Sigmoid colon (tissue), 7 donors: ENCODE measurements at places on chromosomes 7 and 10. TPM values are rescaled to one million over a fixed set of nuclear protein-coding genes. Genes with fewer than 3 reads are reported as not detected.
A peak's percentile ranks its signal among the peaks of the same experiment; 100 is the strongest.

DNA sequence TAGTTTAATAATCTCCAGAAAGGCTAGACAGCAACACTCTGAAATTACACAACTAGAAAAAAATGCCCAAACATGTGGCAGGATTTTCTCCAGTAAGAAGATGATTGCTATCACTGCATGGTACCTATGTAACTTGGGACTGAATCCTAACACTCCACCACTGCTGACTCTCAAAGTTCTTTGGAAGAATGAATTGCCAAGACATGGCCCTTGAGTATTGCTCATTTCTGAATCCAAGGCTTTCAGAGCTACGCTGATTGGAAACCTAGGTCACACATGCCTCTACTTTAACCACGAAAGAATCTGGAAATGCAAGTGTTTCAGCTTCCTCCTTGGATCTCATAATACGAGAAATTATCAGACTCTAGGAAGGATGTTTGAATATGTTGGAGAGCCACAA, 167.5 kb upstream of the CELF2 start:
- H3K4me1 ChIP-seq, result no peaks in the 10 kb centered on the region
- H3K36me3 ChIP-seq, result no peaks in the 10 kb centered on the region
- H3K4me3 ChIP-seq, result no peak overlapping the region
- H3K27ac ChIP-seq, result no peak overlapping the region

DNA sequence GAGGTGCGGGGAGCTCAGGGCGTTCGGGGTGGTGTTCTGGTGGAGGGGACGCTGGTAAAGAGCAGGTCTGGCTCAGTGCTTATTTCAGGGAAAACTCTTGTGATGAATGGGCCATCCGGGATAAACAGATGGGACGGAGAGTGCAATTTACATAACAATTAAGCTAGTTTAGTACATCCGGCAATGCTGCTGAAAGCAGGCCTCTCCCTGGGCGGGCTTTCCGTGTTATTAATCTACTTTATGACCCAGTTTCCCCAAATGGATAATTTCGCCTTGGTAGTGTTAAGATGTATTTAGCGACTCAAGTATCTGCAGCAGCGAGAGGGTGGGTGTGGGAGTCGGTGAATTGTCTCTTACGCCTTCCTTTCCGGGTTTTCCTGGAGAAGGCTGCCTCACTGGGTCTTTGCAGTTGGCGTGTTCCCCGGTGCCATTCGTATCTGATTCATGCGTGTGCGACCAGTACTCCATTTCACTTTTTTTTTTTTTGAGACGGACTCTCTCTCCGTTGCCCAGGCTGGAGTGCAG, 25.2 kb downstream of the FOXK1 start:
- no peaks in the 10 kb centered on the region for H3K27me3 ChIP-seq
- H3K27ac ChIP-seq, result peak overlapping the region; percentile 65
- H3K4me1 ChIP-seq, result peaks cover 53% of the 10 kb centered on the region
- no peaks in the 10 kb centered on the region for H3K36me3 ChIP-seq

PHKG1 gene
- 5.6 TPM for total RNA-seq

GRCh38 chr10:34231441-34232180, 583.5 kb downstream of the PARD3 start:
- no peaks in the 10 kb centered on the region for H3K4me1 ChIP-seq
- no peak overlapping the region for H3K4me3 ChIP-seq
- H3K36me3 ChIP-seq, result no peaks in the 10 kb centered on the region
- H3K27ac ChIP-seq, result no peak overlapping the region

VWDE gene
- total RNA-seq, result 0.27 TPM

DNA sequence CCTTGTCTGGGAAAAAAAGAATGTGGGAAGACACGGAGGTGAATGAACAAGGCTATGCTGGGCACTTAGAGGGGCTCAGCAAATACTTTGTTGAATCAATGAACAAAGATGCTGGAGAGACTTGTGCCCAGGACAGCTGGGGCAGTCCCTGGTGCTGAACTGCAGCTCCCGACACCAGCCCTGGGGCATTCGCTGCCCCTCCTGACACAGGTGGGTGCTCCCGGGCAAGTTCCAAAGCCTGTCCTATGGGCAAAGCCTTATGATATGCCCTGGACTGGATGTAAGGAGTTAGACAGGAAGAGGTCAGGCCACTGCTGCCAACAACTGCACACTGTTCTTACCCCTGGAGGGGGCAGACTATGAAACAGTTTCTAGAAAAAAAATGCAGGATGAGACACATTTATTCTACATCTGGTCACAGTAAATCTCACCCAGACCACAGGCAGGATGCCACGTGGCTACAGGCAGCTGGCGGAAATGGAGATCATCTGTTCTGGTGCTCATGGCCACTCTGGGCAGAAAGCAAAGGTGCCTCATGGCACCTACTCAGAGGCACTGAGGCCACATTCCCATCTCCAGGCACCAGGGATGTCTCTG, 21.9 kb upstream of the FRAT2 start:
- H3K4me1 ChIP-seq, result no peaks in the 10 kb centered on the region
- no peak overlapping the region for H3K4me3 ChIP-seq
- no peak for DNase-seq
- H3K36me3 ChIP-seq, result peaks cover 15% of the 10 kb centered on the region
- no peak overlapping the region for H3K27ac ChIP-seq

DNA sequence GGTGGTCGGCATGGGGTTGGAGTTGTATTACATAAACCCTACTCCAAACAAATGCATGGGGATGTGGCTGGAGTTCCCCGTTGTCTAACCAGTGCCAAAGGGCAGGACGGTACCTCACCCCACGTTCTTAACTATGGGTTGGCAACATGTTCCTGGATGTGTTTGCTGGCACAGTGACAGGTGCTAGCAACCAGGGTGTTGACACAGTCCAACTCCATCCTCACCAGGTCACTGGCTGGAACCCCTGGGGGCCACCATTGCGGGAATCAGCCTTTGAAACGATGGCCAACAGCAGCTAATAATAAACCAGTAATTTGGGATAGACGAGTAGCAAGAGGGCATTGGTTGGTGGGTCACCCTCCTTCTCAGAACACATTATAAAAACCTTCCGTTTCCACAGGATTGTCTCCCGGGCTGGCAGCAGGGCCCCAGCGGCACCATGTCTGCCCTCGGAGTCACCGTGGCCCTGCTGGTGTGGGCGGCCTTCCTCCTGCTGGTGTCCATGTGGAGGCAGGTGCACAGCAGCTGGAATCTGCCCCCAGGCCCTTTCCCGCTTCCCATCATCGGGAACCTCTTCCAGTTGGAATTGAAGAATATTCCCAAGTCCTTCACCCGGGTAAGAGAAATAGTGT, at the start of gene CYP2E1:
TSS of gene CYP2E1 (plus strand) at position 407 of the 632 bp plus-strand sequence. CDS start at position 440, 33 bp downstream.
- no peak within 1 kb of the TSS for H3K4me3 ChIP-seq
- DNase-seq, result no peak
- no peak within 1 kb of the TSS for H3K27ac ChIP-seq
- H3K27me3 ChIP-seq, result peaks cover 13% of the 10 kb centered on the region
- no peaks in the 10 kb centered on the region for H3K4me1 ChIP-seq
- H3K36me3 ChIP-seq, result no peaks in the 10 kb centered on the region

GRCh38 chr10:90222939-90223338, 521.5 kb downstream of the KIF20B start:
- no peak for DNase-seq
- no peak overlapping the region for H3K4me3 ChIP-seq
- no peaks in the 10 kb centered on the region for H3K4me1 ChIP-seq
- no peaks in the 10 kb centered on the region for H3K36me3 ChIP-seq

DNA sequence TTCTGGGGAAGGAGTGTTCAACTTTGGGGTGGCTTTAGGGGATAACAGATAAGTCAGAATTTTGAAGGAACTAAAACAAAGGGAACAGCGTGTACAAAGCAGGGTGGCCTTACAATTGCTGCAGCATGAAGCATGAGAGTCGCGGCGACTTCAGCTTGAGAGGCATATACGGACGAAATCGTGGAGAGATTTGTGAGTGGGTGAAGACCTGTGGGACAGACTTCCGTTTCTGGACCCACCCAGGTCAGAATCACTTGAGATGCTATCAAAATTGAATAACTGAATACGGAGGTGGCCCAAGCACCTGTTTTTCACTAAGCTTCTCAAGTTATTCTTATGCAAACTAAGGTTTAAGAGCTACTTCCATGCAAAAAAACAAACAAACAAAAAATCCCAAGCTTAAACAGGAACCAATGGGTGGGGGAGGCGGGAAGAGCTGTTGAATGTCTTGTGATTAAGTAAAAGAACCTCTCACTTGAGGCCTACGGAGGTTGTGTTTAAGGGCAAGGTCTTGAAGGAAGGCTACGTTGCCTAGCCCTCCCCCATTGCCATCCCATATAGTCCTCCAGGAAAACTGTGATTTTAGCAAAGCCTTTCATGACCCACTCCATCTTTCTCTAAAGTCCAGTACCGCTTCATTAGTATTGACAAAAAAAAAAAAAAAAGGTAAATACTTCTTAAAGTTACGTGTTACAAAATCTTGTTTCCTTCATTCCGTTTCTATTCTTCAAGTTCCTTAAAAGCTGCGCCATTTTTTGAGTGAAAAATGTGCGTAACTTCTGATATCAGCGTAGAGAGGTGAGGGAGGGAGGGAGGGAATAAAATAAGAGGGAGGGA, 1.3 kb upstream of the TRIM24 start:
- H3K27me3 ChIP-seq, result no peaks in the 10 kb centered on the region
- peaks cover 9% of the 10 kb centered on the region for H3K4me1 ChIP-seq
- no peak for DNase-seq

- no peaks in the 10 kb centered on the region for H3K27me3 ChIP-seq
- no peak overlapping the region for H3K4me3 ChIP-seq
- H3K36me3 ChIP-seq, result no peaks in the 10 kb centered on the region
- DNase-seq, result no peak
- H3K27ac ChIP-seq, result no peak overlapping the region
Observed at GRCh38 chr10:50982989-50983388, 91.3 kb upstream of the PRKG1 start.

EFCAB10 gene
- total RNA-seq, result not detected

MYOF gene
- total RNA-seq, result 83.4 TPM

DNA sequence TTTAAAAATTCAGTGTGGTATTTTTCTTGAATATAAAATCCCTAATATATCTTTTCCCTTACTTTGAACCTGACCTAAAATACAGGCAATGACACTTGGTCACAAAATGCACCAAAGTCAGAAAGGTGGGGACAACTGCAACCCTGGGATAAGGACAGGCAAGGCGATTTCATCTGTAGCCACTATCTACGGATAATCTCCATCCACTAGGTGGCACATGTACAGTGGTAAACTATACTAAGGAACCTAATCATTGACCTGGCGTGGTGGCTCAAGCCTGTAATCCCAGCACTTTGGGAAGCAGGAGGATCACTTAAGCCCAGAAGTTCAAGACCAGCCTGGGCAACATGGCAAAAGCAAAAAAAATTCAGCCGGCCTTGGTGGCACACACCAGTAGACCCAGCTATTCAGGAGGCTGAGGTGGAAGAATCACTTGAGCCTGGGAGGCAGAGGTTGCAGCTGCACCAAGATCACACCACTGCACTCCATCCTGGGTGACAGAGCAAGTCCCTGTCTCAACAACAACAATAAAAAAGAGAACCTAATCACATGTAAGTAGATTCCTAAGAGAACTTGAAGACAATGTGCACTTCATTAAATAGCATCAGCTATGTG, 98.9 kb downstream of the KMT2C start:
- no peaks in the 10 kb centered on the region for H3K27me3 ChIP-seq
- no peaks in the 10 kb centered on the region for H3K36me3 ChIP-seq
- H3K4me1 ChIP-seq, result peaks cover 36% of the 10 kb centered on the region
- no peak for DNase-seq
- H3K4me3 ChIP-seq, result no peak overlapping the region
- no peak overlapping the region for H3K27ac ChIP-seq

GRCh38 chr10:97788552-97789442, 17.0 kb upstream of the SFRP5 start:
- no peaks in the 10 kb centered on the region for H3K36me3 ChIP-seq
- DNase-seq, result no peak
- H3K4me3 ChIP-seq, result no peak overlapping the region
- H3K4me1 ChIP-seq, result no peaks in the 10 kb centered on the region
- H3K27me3 ChIP-seq, result peaks cover 53% of the 10 kb centered on the region

- H3K4me3 ChIP-seq, result no peak overlapping the region
- no peaks in the 10 kb centered on the region for H3K27me3 ChIP-seq
- peaks cover 10% of the 10 kb centered on the region for H3K4me1 ChIP-seq
- DNase-seq, result no peak
Observed at GRCh38 chr10:73937333-73938043, 26.6 kb downstream of the PLAU start.
